ENCODE measurements at places on chromosomes 7 and 10.

- DNase-seq, result no peak
Measured at GRCh38 chr10:78634835-78635234, 433.9 kb upstream of the ZMIZ1 start.

DNA sequence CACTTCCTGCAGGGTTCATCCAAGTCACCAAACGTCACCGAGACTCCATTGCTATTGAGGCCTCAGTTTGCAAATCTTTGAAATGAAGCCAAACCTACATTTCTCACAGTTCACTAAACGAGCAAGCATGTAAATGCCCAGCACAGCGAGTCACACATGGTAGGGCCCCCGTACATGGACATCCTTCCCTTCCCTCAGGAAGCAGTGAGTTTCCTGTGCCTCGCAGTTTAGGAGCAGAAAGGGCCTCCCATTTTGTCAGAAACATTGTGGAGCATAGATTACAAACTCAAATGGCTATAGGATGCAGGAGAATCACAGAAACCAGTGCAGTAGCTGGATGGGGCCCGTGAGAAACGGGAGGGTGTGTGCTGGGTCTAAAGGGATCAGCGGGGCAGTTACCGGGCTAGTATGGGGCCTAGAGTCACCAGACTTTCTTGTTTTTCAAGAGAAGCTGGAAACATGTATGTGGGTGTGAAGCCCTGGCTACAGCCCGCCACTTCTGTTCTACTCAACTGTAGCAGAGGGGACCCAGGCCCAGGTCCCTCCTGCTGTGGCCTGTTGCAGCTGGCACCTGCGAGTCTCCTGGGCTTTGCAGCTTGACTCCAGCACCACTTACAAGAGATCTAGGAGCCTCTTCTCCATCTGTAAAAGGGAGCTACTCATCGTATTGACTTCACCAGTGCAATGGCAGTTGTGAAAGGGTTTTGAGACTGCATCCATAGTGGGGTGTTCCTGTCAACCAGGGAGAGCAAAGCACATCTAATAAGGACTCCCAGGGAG is 14.2 kb upstream of the SLC18A3 start:
- DNase-seq, result no peak

GRCh38 chr7:155507576-155507975 is 38.8 kb downstream of the CNPY1 start:
- DNase-seq, result no peak

- DNase-seq, result no peak
Measured at GRCh38 chr10:68598978-68599770, 39.0 kb downstream of the TET1 start.

GRCh38 chr7:727806-728460 is 852 bp upstream of the PRKAR1B start:
- no peak for DNase-seq
